ENCODE measurements at places on chromosomes 3 and 15.

DNA sequence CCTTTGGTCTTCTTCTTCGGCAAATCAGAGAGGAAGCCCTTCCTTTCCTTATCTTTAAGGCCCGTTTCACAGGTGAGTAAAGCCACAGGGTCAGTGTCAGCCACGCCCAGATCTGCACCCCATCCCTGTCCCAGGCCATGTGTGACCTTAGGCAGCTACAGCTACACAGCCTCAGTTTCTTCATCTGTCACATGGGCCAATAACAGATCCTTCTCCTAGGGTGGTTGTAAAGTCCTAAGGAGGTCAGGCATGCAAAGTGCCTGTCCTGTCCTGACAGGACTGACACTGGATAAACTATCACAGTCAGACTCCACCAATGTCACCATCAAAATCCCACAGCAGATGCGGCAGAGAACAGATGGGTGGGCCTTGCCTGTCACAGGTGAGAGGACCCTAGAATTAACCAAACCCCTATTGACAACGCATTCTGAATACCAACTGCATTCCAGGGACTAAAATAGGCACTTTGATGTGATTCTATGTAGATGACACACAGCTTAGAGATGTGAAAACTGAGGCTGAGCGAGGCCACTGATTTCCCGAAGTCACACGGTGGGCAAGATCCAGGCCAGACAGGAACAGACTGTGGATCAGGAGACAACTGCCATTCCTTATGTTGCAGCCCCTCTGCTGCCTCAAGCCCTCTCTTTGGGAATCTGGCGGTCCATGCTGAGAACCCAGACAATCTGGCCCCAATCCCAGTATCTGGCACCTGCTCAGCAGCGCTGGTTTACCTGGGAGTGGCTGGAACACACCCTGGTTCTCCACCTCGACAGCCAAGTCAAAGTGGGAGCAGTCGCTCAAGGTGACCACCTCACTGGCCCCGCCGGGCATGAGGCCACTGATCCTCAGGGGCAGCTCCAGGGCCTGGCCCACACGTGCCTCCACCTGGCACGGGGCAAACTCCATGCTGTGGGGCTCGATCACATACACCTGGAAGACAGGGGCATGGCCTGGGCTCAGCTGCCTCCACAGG is 48.7 kb downstream of the NUP210 start:
- no peak for DNase-seq

DNA sequence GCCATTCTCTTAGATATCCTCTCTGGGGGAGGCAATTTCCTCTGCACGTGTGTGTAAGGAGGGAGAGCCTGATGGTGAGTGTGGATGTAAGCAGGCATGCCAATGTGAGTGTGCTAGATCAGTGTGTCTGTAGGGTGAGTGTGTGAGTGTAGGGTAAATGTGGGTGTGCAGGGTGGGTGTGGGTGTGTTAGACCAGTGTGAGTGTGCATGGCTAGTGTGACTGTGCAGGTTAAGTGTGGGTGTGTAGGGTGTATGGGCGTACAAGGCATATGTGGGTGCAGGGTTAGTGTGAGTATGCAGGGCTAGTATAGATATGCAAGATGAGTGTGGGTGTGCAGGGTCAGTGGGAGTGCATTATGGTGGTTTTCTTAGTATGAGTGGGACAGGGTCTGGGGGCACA is 48.4 kb downstream of the ATP2B2 start:
- DNase-seq, result no peak

DNA sequence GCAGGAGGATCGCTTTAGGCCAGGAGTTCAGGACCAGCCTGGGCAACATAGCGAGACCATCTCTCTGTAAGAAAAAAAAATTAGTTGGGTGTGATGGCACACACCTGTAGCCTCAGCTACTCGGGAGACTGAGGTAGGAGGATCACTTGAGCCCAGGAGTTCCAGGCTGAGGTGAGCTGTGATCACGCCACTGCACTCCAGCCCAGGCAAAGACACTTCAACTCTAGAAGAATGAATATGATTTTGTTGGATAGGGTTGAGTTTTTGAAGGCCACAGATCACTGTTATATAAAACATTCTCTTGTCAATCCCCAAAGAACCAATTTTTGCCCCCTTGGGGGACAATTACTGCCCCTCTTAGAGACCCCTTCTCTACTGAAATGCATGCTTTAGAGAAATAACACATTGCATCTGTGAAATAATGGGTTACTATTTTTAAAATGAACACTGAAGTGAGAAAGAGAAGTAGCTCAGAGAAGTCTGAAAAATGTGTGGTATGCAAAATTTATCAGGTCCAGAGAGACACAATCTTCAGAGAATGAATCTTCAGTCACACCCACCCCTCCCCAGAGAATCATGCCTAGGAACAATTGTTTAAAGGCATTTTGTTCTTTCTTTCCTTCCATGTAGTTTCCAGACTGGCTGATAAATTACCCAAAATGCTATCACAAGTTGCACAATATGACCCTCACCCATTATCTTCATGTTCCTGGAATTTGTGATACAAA is 42.7 kb downstream of the METTL6 start:
- no peak for DNase-seq

- DNase-seq, result no peak
Observed at GRCh38 chr3:14900881-14901873, 46.2 kb upstream of the NR2C2 start.

DNA sequence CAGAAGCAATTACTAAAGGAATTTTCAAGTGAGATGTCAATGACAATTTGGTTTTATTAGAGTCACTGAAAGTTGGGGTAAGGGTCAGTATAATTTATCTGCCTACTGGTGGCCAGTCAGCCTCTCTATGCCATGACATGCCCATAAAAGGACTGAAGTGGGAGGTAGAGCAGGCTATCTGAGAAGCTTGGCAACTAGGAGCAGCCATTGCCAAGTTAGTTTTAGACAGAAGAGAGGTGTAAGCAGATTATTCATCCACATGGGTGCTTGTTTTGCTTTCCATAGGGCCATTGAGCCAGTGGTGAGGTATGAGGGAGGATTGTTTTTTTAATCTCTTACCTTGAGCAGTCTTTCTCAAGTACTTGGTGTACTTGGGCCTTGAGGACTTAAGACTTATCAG is 8.1 kb upstream of the RBP1 start:
- DNase-seq, result no peak

DNA sequence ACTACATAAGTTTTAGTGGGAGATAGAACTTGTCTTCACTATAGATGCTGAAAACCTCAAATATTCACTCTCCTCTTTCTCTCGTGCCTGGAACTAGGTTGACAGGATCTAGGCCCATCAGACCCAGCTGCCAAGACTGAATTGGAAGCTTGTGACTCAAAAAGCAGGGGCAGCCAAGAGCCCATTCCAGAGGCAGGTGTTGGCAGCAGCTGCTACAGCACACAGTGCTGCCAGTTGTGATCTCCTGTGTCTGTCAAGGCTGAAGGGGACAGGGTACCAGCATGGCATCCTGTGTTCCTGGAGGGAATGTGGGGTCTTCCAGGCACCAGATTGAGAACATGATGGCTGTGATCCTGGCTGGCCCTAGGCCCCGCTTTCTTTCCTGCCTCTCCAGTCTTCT is 92.5 kb upstream of the MB21D2 start:
- DNase-seq, result no peak

GRCh38 chr3:31197941-31198340 is 303.5 kb upstream of the GADL1 start:
- DNase-seq, result no peak

- DNase-seq, result no peak
Observed at GRCh38 chr15:81523867-81524266, 149.9 kb upstream of the TMC3 start.

Measured in fibroblast of skin of left quadriceps (primary cell).